ENCODE measurements at places on chromosomes 11 and 22.
A peak's percentile ranks its signal among the peaks of the same experiment; 100 is the strongest.

DNA sequence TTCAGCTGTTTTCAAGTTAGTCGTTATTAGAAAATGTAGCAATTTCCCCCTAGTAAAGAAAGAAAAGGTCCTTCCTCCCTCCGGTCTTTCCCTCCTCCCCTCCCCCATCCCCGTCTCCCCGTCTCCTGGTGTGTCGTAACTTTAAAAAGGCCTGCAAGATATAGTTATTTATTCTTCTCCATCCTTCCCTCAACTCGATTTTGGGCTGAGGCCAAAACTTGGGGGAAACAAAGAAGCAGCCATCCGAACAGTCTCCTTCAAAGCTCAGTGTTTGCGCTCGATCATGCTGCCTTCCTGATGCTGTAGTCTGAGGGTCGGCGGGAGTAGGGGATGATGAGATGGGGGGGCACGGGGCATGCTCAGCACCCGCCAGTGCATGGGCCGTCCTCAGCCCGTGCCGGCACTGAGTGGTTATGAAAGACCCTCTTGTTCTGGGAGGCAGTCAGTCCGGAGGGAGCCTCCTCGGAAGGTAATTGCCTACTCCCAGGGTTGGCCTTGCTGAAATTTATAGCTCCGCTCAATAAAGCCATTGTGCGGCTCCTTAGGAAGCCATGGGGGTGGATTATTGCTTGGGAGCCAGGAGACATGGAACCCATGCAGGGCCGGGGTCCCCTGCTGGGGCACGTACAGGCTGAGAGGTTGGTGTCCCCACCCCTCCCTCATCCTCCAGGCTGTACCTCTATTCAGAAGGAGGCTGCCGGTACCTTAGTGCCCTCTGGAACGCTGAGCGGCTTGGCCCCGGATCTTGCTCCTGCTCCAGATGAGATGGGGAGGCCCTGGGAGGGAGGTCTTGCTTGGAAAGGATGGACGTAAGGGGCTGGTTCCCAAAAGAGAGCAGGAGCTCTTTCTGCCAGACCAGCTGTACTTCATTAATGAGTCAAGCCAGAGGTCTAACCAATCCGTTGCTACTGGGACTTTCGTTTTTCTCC, 212.7 kb upstream of the CADM1 start:
- DNase-seq: no peak

DNA sequence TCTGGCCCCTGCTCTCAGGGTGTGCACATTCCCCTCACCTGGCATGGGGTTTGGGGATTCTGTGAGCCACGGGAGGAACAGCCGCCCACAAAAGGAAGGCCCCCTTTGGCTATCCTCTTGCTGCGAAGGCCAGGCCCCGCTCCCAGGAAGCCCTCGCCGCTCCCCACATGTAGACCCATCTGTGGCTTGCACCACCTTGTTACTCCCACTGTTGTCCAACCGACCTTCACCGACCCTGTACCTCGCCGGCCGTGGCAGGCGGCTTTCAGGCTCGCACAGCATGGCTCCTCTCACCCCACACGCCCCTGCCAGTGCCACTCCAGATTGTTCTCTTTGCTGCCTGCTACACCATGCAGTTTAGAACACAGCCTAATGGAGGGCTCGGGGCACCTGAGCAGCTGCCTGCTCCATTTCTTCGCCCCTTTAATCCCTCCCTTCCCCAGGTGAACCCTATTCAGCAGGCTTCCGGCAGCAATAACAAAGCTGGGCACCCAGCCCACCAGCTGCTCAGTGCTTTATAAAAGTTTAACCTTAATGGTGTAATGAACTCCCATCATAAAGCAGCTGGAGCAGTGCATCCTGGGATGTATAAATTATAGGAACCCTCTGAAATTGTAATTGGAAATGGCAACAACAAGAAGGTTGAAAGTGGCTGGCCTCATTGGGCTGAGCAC, 10.7 kb downstream of the DAGLA start:
- DNase-seq: peak; percentile 49

DNA sequence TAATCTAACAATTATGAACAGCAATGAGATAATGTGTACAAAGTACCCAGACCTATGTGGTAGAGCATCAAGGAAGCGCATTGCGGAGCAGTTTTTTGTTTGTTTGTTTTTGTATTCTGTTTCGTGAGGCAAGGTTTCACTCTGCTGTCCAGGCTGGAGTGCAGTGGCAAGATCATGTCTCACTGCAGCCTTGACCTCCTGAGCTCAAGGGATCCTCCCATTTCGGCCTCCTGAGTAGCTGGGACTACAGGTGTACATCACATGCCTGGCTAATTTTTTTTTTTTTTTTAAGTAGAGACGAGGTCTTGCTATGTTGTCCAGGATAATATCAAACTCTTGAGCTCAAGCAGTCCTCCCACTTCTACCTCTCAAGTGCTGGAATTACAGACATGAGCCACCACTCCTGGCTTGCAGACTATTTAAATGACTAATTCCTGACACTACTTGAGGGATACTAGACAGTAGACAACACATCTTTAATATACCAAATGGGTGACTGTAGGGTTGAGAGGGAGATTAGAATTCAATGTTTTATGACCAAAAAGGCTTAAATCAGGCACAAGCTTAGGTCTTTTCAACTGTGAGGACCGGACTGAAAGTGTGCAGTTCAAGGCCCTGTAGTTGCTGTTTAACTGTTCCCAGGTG, 12.7 kb downstream of the OR51B4 start:
- DNase-seq: no peak

GRCh38 chr11:73983741-73984538, 1.3 kb upstream of the UCP2 start:
- DNase-seq: no peak

- DNase-seq: no peak
Measured at GRCh38 chr22:41429232-41429950, 17.2 kb downstream of the TOB2 start.

GRCh38 chr22:29639096-29639495, 35.7 kb downstream of the NF2 start:
- no peak for DNase-seq

- DNase-seq: no peak
Measured at GRCh38 chr11:10592331-10592730, 23.9 kb upstream of the LYVE1 start.

GRCh38 chr11:23846902-23847422, 649.9 kb upstream of the LUZP2 start:
- DNase-seq: no peak

- DNase-seq: no peak
Measured at GRCh38 chr11:14554959-14555358, 34.8 kb upstream of the PSMA1 start.

DNA sequence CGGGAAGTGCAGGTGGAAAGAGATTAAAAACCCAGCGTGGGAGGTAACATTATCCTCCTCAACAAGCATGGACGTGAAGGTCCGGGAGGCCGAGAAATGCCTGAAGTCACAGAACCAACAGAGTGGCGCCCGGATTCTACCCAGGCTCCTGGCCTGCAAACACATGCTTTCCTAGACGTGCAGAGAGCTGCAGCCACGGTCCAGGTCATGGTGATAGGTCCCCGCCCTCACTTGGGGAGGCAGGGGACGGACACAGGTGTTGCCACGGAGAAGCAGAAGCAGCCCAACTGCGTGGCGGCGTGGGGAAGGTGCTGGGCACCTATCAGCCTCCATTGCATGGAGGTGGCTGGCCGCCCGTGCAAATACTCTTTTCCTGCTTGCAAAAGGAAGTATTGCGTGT, 148.8 kb downstream of the MPPED1 start:
- DNase-seq: no peak

- no peak for DNase-seq
Measured at GRCh38 chr11:69948256-69949141, 129.3 kb upstream of the FGF3 start.

GRCh38 chr11:119374632-119375336, 6.7 kb downstream of the USP2 start:
- DNase-seq: no peak

GRCh38 chr11:123241294-123241693, 46.2 kb upstream of the CLMP start:
- DNase-seq: no peak

GRCh38 chr11:71355281-71355680, 92.9 kb downstream of the DHCR7 start:
- DNase-seq: no peak

DNA sequence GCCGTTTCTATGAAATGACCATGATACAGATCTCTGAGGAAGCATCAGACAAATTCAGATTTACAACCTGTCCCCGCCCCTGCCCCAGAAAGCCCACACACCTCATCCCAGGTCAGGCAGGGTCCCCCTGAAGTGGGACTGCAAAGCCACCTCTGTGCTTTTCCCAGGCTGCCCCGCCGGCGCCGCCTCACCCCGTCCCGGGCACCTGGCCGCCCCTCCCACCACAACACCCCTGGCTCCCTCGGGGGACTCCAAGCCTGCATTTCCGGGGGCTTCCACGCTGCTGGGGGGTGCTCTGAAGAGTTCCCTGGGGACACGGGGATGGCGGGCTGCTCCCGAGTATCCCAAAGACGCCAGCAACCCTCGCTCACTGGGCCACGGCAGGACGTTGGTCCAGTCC, 23.2 kb downstream of the DRD4 start:
- no peak for DNase-seq

DNA sequence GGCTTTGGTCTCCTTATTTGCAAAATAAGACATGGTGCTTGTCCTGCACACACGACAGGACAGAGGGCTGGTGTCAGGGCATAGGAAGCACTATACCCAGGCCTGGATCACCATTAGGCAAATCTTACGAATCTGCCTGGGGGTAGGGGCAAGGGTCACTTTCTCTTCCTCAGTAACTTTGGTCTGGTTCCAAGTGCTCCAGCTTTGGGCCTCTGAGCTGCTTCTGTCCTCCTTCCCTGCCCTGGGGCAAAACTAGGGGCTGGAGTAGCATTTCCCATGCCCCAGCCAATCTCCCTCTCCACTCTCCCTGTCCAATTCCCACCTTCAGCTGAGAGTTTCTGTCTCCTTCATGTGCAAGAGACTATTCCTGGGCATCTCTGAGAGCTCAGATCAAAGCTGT, 123.7 kb upstream of the NECTIN1 start:
- no peak for DNase-seq

GRCh38 chr11:16111690-16112089, 244.7 kb downstream of the SOX6 start:
- DNase-seq: no peak

- DNase-seq: no peak
Measured at GRCh38 chr11:6505577-6506240, 8.6 kb downstream of the DNHD1 start.

- DNase-seq: no peak
Measured at GRCh38 chr22:28106617-28107016, 187.6 kb upstream of the PITPNB start.

Data from NCI-H2107 (cell line).